Articular chondrocyte of knee joint (primary cell): ENCODE measurements at places on chromosomes 2 and 18. TPM values are rescaled to one million over a fixed set of nuclear protein-coding genes. Genes with fewer than 3 reads are reported as not detected.

The LONRF2 gene
- total RNA-seq = 0.39 and 0.86 TPM in 2 replicates

The HES6 gene
- total RNA-seq = 0.86 and 1.6 TPM in 2 replicates

The ASB18 gene
- total RNA-seq = not detected in 2 replicates

The WNT10A gene
- not detected in 2 replicates for total RNA-seq

The MC2R gene
- not detected in 2 replicates for total RNA-seq

The SLC11A1 gene
- 0.32 and 1.3 TPM in 2 replicates for total RNA-seq

The RSAD2 gene
- 1.0 and 2.8 TPM in 2 replicates for total RNA-seq

The KCNE4 gene
- 43.4 and 63.8 TPM in 2 replicates for total RNA-seq

The KIDINS220 gene
- total RNA-seq = 102 and 109 TPM in 2 replicates

The ABCG5 gene
- not detected in 2 replicates for total RNA-seq

The GALNT14 gene
- total RNA-seq = 0.13 and 0.86 TPM in 2 replicates
